RPMI7951 (cell line): ENCODE measurements at places on chromosomes 2 and 18. TPM values are rescaled to one million over a fixed set of nuclear protein-coding genes. Genes with fewer than 3 reads are reported as not detected.

GRCh38 chr2:9793156-9793917 is 49.9 kb upstream of the TAF1B start:
- no peak for DNase-seq

KIAA2012 gene
- total RNA-seq: under 0.01 TPM in 1 of 2 replicates, not detected in the other

ATP6V1C2 gene
- 0.10 and 0.12 TPM in 2 replicates for total RNA-seq

DNA sequence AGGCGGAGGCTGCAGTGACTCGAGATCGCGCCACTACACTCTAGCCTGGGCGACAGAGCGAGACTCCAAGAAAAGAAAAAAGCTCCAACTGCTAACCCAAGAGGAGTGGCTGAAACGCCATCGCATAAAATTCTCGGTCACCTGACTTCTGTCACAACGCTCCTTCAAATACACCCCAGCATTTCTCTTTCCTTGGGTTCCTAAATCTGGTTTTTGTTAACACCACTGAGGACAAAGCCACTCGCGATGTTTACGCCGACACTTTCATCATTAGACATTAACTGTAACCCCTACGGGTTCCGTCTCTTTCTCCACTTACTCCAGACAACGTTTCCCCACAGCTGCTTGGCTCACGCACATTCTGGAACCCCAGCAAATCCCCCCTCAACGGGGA is 679 bp downstream of the CLK1 start:
- no peak for DNase-seq

GRCh38 chr2:200761266-200761665 is 50.4 kb upstream of the BZW1 start:
- DNase-seq: peak; percentile 70

- no peak for DNase-seq
These were observed 161.9 kb upstream of the EPAS1 start for GRCh38 chr2:46135228-46135855.

DNA sequence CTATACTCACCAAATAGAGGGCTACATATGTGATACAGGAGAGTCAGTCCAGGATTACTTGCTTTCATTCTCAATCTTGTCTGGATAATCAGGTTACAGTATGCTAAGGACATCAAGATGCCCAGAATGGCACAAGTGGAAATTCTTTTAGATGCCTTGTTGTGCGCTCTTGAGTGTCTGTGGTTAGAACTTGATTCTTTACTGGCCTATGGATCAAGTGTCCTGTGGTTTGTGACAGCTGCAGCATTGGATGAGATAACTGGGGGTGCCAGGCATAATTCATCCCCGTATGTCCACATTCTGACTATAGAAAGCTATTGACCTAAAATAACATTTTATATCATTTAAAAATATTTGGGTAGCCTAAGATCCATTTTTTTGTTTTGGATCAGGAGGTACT is 40.1 kb downstream of the CDC42EP3 start:
- peak; percentile 68 for DNase-seq

SLC9A2 gene
- not detected in 2 replicates for total RNA-seq

- no peak for DNase-seq
These were observed 29.0 kb upstream of the DNAJC27 start for GRCh38 chr2:25000503-25001324.

DNA sequence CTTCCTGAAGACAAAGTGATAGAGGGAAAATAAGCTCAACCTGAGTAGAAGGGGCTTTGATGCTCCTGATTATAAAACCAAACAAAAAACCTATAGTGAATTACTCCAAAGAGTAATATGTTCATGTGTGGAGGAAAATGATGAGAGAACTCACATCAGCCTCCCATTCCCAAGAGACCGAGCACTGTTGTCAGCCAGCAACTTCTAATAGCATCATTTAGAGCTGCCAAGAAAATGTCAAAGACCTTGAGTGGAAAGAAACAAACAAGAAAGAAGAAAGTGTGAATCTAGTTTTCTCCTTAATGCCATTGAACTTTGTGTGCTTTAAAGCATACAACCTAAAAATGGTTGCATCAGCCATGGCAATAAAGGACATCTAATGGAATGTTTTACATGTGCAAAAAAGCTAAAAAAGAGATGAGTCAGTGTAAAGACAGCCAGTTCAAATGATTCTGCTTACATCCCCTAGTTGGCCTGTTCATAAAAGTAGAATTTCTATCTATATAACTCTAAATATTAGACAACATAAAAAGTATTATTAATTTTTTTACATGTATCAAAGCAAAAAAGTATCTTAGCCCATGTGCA is 1066.2 kb downstream of the TDRD15 start:
- no peak for DNase-seq

GALR1 gene
- total RNA-seq: not detected in 2 replicates

- DNase-seq: no peak
These were observed 43.7 kb upstream of the CAB39 start for GRCh38 chr2:230668939-230669303.

LAPTM4A gene
- total RNA-seq: 218 and 267 TPM in 2 replicates

REG3G gene
- not detected in 2 replicates for total RNA-seq

GRCh38 chr18:9578306-9578705 is 36.1 kb downstream of the PPP4R1 start:
- DNase-seq: peak; percentile 9

NUP35 gene
- 59.1 and 68.8 TPM in 2 replicates for total RNA-seq

KYNU gene
- total RNA-seq: 25.5 and 31.6 TPM in 2 replicates

- DNase-seq: no peak
These were observed 79.6 kb downstream of the WDSUB1 start for GRCh38 chr2:159206736-159207380.

- no peak for DNase-seq
These were observed 258.8 kb downstream of the ZNF407 start for GRCh38 chr18:74856434-74856833.

EHBP1 gene
- total RNA-seq: 32.9 and 33.8 TPM in 2 replicates

OLA1 gene
- total RNA-seq: 123 and 137 TPM in 2 replicates

GRCh38 chr2:120346026-120346666 is at the start of gene INHBB:
INHBB (plus strand) TSS chr2:120346136; CDS start chr2:120346189, 53 bp downstream.
- no peak for DNase-seq

- DNase-seq: no peak
These were observed 20.1 kb downstream of the CYP26B1 start for GRCh38 chr2:72127401-72128058.

DNA sequence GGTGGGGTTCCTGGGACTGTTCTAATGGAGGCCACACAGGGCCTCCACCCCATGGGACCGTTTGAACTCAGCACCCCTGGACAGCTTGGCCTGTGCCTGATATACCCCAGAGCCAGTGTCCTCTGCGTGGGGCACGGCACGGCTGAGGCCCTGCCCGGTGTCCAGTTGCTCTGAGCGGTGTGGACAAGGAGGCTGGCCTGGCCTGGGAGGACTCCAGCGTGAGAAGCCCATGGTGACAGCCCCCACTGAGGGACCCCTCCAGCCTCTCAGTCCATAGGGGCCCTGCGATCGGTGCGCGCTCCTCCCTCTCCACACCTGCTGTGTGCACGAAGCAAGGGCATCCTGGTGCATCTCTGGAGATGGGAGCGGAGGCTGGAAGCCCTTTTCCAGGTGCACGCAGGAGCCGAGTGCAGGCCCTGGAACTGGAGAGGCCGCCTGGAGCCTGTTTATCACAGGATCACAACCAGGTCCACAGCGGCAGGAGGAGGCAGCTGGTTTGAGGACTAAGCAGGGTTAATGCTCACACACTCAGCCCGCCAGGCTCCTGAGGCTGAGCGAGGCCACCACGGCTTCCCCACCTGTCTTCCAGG is 120.2 kb downstream of the PTGR3 start:
- no peak for DNase-seq

PTPRN gene
- 3.2 and 4.4 TPM in 2 replicates for total RNA-seq

DNA sequence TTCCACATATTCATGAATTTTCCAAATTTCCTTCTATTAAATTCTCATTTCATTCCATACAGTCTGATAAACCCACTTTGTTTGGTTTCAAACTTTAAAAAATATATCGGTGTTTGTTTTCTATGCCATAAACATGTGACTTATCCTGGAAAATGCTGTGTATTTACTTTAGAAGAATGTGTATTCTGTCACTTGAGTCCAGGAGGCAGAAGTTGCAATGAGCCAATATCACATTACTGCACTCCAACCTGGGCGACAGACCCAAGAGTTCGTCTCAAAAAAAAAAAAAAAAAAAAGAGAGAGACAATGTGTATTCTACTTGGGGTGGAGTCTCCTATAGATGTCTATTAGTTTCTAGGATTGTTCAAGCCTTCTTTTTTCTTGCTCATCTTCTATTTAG is 31.8 kb downstream of the MBD5 start:
- DNase-seq: no peak

- no peak for DNase-seq
These were observed 33.1 kb downstream of the RDH14 start for GRCh38 chr2:18527326-18527725.

FLACC1 gene
- total RNA-seq: 1.3 and 1.5 TPM in 2 replicates

DNA sequence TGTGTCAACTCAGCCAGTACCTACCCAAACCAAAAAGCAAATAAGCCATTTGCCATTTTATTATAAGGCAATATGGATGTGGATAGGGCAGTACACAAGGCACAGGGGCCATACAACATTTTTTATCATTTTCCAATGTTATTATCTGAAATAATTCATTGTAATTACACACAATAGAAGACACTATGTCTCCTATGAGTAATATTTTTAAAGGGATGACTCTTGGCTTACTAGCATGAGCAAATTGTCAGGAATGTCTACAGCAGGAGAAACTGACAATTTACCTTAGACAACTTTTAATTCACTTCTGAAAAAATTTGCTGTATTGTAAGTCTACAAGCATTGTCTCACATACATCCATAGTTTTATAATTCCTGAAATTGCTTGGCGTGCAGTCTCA is 1193.9 kb upstream of the CELF4 start:
- no peak for DNase-seq

WDSUB1 gene
- 5.8 and 7.3 TPM in 2 replicates for total RNA-seq

GRCh38 chr18:13551841-13552733 is 174.3 kb downstream of the FAM210A start:
- no peak for DNase-seq

MPP4 gene
- 24.3 and 27.2 TPM in 2 replicates for total RNA-seq

DNA sequence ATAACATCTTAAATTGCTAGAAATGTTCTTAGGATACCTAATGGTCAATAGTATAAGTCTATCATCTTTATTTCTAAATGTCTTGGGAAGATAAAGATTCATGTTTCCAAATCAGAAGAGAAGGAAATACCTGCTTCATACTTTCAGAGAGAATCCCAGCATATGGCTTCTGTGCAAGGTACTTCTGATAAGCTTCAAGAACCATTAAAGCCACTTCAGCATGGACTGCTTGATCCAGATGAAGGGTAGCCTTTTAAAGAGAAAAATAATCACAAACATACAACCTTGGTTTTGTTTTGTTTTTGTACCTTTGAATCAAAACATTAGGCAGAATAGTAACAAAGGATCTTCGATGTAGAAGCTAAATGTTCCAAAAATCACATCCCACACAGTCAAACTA is 44.0 kb downstream of the EPG5 start:
- no peak for DNase-seq

GRCh38 chr2:24853996-24854395 is 60.8 kb downstream of the CENPO start:
- DNase-seq: no peak

DNA sequence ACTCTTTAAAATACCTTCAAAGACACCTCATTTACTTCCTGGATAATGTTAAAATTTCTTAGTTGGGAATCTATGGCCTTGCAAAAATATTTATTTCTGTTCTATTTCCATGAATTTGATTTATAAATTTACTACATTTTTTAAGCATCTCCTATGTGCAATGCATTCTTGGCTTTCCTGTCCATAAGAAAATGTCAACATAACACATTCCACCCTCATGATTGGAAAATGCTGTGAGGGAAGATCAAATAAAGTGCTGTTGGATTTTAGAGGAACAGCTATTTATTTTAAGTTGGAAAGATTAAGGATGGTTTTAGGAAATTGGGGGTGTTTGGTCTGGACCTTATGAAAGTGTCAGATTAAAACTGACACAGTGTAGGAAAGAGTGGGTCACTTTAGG is 45.4 kb upstream of the MC4R start:
- no peak for DNase-seq

- no peak for DNase-seq
These were observed 43.4 kb downstream of the SMIM21 start for GRCh38 chr18:75384144-75384543.

DNA sequence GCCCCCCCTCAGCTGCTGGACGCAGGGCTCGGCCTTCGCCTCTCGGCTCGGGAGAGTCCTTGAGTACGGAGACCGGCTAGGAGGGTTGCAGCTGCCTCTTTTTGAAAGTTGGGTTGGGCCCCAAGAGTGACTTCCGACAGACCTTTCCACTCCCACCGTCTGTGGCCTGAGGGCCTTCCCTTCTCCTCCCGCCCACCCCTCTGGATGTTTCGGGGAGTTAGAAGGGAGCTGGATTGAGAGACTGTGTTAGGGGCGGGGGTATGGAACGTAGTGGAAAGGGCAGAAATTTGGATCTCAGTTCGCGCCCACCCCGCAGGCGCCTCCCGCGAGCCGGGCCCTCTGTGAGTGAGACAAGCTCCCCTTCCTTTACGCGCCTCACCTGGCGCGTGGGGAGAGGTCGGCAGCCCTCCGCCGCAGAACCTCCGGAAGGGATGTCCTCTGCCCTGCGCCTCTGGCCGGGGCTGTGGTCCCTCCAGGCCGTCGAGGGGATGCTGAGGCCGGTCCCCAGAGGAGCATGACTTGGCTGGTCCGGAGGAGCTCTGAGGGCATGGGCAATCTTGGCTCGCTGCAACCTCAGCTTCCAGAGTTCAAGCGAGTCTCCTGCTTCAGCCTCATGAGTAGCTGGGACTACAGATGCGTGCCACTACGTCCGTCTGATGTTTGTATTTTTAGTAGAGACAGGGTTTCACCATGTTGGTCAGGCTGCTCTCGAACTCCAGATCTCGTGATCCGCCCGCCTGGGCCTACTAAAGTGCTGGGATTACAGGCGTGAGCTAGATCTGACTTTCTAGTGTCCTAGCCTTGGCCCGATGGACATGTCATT is 15.9 kb downstream of the C2orf74 start:
- peak; percentile 43 for DNase-seq

GRCh38 chr2:121254748-121255147 is 30.3 kb downstream of the TFCP2L1 start:
- DNase-seq: no peak

MRO gene
- total RNA-seq: not detected in 2 replicates

HRH4 gene
- total RNA-seq: not detected in 2 replicates

NAT8 gene
- not detected in 2 replicates for total RNA-seq

DNA sequence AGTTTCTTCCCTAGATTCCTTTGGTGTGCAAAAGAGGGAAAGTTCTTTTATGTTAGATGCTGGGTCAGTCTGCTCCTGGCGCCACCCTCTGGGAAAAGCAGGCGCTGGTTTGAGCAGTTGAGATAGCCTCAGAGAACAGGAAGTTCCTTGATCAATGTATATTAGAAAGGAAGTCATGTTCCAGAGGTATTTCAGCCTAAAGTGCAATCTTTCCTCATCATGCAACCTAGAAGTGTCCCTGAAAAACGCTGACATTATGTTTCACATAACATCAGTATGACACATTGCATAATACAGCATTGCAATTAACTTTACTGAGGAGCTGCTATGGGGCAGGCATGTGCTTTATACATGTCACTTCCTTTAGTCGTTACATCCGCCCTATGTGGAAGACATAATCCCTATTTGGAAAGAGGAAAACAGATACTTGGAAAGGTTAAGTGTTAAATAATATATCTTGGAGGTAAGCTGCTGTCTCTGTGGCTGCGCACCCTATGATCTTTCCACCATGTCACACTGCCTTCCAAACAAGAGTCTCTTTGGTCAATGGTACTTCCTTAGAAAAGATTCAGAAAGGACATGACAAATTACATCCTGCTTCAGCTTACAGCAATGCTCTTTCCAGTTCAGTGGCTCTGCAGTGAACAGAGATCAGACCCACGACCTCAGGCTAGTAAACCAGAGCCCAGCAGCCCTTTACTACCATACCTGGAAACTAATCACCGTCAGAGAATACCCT is 369.7 kb downstream of the RAD51AP2 start:
- DNase-seq: peak; percentile 18

NR4A2 gene
- total RNA-seq: 0.59 and 0.96 TPM in 2 replicates

GRCh38 chr2:173086518-173087213 is 11.0 kb downstream of the MAP3K20 start:
- DNase-seq: no peak

NOSTRIN gene
- 0.20 TPM in 1 of 2 replicates, not detected in the other for total RNA-seq
